ENCODE measurements at places on chromosomes 13 and 19.

DNA sequence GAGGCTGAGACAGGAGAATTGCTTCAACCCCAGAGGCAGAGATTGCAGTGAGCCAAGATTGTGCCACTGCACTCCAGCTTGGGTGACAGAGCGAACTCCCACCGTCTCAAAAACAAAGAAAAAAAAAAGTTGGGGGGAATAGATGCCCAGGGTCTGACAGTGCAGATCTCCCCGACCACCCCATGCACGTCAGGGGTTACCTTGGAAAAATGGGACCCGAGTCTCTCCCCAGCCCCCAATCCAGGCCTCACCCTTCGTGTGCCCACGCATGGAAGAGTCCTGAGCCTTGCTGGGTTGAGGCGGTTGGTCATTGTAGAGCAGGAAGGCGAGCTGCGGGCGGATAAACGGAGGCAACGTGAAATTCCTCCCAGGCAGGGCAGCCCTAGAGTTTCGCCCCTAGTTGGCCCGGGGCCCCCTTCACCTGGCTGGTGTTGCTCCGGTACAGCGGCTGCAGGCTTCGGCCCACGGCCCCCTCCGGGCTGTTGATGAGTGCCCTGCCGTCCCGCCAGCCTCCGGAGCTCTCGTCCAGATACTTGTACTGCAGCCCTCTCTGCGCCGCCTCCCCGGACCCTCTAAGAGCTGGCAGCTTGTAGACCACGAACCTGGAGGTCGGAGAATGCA is 588 bp downstream of the DNASE2 start:
- DNase-seq: no peak

DNA sequence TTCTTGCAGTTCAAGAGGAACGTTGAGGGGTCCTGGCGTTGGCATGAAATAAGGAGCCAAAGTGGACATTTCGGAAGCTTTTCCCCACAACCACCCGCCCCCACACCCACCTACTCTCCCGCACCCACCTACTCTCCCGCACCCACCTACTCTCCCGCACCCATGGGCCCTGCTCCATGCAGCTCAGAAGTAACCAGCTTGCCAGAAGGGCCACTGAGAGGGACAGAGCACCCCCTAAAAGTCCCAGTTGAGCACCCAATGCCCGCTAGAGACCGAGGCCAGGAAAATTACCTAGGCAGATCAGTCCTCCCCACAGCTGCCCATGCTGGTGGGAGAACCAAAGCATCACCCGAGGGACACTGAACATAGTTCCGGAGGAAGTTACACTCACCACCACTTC is 11.8 kb downstream of the VSTM2B start:
- no peak for DNase-seq

DNA sequence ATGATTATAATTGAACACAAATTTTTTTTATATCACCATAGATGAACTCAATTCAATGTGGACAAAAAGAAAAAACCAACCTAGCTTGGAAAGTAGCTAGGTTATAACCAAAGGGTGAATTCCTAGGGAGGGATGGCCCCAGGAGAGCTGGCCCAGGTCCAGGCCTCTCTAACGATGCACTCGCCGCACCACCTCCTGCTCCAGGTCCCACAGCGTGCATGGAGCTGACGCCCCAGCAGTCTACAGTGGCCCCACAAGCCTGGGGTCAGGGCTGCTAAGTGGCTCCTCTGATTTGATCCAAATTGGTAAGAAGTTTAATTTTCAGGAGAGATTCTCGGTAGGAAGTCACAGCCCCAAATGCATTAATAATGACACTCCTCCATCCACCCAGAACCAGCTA is 48.8 kb downstream of the TSHZ3 start:
- DNase-seq: no peak

- no peak for DNase-seq
Measured at GRCh38 chr13:96662036-96662435, 332.2 kb downstream of the OXGR1 start.

DNA sequence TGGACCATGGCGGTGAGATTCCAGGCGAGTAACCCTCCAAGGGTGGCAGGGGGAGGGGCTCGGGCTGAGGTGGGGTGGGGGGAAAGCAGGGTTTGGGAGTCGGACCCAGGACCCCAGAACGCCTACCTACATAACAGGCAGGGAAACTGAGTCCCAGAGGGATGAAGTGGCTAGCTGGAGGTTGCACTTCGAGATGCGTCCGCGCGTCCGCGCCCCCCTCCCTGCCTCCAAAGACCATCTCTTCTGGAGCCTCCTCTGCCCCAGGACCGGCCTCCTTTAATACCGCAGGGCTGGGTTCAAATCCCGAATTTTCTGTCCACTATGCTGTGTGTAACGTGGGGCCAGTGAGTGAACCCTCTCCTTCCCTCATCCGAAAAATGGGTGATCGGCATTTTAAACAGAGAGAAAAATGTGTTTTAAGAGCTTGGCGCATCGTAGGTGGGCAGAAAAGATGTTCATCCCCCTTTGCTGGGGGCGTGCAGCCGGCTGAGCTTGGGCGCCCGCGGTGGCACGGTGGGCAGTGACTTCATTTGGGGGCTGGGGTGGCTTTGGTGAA is 13.8 kb downstream of the TJP3 start:
- DNase-seq: no peak

GRCh38 chr13:108225440-108225839 is 7.2 kb downstream of the ABHD13 start:
- DNase-seq: no peak

DNA sequence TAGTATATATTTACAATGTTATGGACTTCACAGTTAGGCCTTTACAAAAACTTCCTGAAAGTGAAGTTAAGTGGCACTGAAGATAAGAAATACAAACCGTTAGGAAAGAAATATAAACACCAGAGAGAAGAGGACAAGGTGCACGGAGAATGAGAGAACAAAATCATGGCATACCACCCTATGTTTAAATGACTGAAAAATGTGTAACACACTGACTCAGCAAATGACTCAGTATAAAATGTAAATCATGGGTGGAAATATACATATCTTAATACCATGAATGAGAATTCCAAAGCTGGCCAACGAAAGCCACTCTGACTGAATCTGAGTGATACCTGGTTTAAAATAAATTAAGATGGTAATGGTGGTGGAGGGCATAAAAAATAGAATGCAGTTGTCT is 260.8 kb downstream of the DNAJC15 start:
- DNase-seq: no peak

Measured in NCI-H2107 (cell line).